Naive thymus-derived CD4-positive, alpha-beta T cell (primary cell): ENCODE measurements at places on chromosomes 4 and X. TPM values are rescaled to one million over a fixed set of nuclear protein-coding genes. Genes with fewer than 3 reads are reported as not detected.

Gene ATP1B4
- not detected for total RNA-seq

Gene ELK1
- total RNA-seq: 34.0 TPM

Gene SYTL5
- total RNA-seq: not detected

Gene STATH
- total RNA-seq: not detected
